CD8-positive, alpha-beta memory T cell (primary cell): ENCODE measurements at places on chromosomes 13 and 19.

- no peak for DNase-seq
These were observed 3.9 kb upstream of the GSK3A start for GRCh38 chr19:42246143-42246921.

DNA sequence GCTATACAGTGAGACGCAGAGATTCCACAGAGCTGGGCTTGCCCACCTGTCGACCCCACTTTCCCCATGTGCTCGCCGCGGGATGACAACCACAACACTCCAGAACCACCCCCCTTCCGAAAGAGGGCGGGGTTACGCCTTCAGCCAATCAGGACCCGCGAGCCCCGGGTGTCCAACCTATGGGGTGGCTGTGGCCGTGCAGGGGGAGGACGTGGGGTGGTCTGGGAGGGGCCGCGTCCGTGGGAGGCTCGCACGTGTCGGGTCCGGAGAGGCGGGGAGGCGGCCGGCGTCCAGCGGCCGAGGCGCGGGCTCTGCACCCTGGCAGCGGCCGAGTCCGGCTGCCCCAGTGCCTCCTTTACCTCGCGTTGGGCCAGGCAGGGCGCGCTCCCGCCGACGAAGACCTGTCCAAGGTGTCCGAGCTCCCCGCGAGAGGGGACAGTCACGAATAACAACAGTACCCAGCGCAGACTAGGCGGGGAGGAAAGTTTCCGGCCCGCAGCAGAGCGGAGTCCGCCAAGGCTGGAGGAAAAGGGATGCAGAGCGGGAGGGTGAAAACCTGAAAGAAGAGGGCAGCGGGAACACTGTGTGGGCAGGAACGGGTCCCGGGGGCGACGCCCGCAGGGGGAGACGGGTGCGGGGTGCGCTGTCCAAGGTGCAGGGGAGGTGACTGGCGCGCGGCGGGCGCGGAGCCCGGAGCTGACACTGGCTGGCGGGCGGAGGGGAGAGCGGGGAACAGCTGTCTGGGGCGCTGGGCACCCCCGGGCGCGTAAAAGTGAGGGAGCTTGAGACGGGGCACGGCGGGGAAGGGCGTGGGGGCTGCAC lies 911 bp downstream of the ENOX1 start:
- no peak for DNase-seq

DNA sequence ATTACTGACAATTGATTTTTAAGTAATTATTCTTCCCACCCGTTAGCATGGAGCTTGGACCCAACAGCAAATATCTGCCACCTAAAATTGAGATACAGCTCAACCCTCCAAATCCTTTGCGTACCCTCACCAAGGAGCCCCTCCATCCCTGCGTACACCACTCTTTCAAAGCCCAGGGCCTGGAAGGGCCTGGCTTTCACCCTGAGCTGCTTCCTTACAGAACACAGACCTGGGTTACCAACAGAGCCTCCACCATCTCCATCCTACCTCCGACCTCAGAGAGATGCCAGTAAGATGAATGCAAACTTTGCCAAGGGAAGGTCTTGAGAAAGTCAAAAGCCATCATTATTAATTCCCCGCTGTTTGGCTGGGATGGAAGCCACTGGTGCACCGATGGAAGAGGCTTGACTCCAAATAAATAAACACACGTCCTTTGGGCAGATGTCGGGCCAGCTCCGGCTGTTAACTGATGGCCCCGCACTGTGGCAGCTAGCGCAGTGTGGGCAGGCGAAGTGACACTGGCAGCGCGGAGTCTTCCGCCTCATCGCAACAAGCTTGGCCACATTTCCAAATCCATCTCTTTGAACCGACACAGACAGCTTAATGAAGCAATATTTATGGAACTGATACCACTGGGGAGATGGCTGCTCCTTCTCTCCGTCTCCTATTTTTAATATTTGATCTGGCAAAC lies 150.2 kb upstream of the VSTM2B start:
- DNase-seq, result no peak

- no peak for DNase-seq
These were observed 20.0 kb downstream of the ACP7 start for GRCh38 chr19:39104186-39104596.

- no peak for DNase-seq
These were observed 37.7 kb downstream of the ARHGEF7 start for GRCh38 chr13:111152844-111153243.

GRCh38 chr13:74074723-74075122 lies 59.5 kb downstream of the KLF12 start:
- DNase-seq, result no peak

- DNase-seq, result no peak
These were observed 3.3 kb upstream of the ZNF556 start for GRCh38 chr19:2863816-2864215.

GRCh38 chr13:112773601-112774447 lies 84.0 kb downstream of the ATP11A start:
- no peak for DNase-seq

GRCh38 chr19:41427647-41428480 lies 690 bp upstream of the B3GNT8 start:
- DNase-seq, result peak; percentile 71

GRCh38 chr13:61316647-61317046 lies 99.0 kb downstream of the PCDH20 start:
- DNase-seq, result no peak

DNA sequence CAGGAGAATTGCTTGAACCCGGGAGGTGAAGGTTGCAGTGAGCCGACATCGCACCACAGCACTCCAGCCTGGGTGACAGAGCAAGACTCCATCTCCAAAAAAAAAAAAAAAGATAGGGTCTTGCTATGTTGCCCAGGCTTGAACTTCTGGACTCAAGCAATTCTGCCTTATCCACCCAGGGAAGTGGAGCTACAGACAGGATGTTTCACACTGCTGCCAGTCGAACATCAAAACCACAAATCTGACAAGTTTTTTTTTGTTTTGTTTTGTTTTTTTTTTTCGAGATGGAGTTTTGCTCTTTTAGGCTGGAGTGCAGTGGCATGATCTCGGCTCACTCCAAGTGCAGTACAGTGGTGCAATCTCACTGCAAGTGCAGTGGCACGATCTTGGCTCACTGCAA lies 10.8 kb downstream of the XPO4 start:
- DNase-seq, result peak; percentile 22

DNA sequence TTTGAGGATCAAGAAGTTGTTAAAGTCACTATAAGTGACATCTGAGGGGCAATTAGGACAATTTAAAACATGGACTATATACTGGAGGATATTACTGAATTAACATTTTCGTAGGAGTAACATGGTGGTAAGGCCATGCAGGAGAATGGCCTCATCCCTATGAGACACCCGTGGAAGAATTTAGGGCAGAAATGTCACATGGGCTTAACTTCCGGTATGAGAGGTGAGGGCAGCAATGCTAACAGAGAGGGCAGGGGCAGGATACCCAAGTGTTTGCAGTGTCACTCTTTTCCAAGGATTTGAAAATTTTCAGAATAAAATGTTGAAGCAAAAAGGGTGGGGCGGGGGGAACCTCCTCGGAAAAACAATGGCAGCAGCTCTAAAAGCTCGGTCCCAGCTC lies 23.6 kb downstream of the RANBP3 start:
- DNase-seq, result no peak

DNA sequence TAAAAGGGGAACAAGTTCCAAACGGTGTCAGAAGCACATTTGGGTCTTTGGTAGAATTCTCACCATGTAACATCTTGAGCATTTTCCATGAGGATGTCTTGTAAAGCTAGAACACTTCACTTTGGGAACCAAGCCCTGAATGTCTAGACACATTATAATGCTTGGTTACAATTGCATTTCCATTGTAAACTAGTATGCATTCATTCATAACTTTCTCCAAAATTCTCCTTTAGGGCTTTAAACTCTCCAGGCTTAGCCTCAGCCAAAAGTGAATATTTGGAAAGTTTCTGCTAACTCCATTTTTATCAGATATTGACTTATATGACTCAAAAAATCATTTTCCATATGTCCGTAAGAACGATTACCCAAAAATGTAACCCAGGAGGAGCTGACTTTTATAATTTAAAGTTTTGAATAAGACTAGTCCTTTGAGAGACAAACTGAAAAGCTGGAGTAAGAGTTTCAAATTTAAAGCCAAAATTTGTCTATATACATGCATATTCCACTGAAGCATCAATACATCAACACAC lies 1170.4 kb downstream of the EFNB2 start:
- no peak for DNase-seq

DNA sequence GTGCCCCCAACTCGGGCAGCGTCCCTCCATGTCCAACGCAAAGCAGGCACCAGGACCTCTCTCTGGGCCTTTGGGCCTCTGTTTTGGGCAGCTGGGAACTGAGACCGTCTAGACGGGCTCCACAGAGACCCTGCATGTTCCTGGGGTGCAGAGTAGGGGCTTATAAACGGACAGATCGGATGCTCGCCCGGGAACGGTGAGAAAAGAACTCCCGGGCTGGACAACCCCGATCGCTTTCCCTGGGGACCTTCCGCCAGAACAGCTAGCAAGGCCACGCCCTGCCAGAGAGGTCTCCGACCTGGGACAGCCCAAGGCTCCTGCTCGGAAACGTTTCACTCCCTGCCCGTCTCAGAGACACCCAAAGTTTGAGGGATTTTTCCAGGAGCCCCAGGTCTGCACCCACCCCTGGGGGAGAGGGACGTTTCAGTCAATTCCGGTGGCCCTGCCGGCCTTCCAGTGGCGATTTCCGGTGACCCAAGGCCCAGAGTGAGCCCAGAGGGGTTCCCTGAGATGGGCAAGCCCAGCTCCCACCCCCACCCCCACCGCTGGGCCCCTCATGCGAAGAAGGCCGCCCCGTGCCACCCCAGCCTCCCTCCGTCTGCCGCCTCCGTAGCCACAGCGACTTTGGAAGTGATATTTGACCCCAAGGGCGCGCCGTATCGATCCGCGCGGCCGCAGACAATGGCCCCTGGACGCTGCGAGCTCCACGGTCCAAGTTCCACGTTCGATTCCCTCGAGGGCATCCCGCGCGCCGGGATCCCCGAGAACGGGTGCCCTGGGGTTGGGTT lies 1.7 kb downstream of the NR2F6 start:
- no peak for DNase-seq

GRCh38 chr19:28880735-28881401 lies 332.1 kb downstream of the UQCRFS1 start:
- no peak for DNase-seq

- DNase-seq, result no peak
These were observed 275.6 kb downstream of the DCLK1 start for GRCh38 chr13:35855531-35856019.

- no peak for DNase-seq
These were observed 6.2 kb downstream of the SULT2B1 start for GRCh38 chr19:48558018-48558684.

DNA sequence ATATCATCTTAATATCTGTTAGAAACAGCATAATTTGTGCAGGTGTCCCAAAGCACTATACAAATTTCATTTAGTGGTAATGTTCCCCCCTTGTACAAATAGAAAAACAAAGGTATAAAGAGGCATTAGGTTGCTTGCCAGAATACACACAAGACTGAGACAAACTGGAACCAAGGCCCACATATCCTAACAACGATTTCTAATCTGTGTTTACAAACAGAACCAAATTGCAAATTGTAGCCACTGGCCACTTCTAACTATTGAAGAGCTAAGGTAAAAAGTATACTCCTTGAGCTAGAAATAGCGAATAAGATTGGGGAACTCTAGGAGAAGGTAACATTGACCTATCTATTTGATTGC lies 526.1 kb downstream of the KLF12 start:
- no peak for DNase-seq

DNA sequence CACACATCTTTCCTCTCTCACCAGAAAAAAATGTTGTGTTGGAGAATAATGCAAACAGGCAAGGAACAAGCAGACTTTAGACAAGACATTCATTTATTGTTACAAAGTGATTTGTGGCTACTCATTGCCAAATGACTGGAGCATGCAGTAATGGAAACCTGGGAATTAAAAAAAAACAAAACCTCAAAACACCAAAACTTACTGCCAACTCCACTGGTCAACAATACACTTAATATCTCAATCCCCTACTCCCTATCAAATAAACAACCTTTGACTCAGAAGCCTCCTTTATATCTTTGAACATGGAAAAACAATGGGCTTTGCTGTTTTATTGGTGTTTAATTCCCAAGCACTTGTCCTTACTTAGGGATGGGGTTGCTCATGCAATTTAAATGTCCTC lies 112.8 kb downstream of the POSTN start:
- DNase-seq, result no peak

DNA sequence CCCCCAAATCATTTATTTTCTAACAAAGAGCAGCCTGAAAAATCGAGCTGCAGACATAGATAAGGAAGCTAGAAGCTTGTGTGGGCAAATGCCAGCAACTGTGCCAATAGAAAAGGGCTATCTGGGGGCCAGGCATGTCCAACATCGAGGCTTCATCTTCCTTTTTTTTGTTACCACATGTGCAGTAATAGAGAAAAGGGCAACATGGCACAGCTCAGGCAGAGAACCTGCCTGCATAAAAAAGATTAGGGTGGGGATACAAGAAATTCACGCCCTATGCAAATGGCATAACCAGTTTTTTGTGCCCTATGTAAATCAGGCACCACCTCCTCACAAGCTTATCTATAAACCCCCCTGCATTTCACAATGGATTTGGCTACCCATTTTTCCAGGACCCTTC lies 60.4 kb upstream of the ABCC4 start:
- no peak for DNase-seq

DNA sequence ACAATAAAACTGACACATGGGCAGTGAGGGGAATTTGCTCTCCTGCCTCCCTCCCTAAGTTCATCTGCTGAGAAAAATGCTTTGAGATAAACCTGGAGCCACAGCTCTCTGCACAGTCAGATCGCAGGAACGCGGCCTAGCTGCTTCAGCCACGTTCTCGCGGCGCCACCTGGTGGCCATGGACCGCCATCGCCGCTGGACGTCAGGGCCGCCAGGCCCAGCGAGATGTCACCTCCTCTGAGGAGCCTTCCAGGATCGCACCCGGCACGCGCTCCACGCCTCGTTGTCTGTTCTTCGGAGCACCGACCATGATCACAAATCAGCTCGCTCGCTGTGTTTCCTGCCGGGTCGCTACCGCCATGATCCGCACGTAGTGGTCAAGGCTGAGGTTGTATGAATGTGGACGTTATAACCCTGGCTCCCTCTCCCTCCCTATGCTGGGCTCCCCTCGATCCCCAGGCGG lies 20.6 kb upstream of the USP29 start:
- peak; percentile 25 for DNase-seq

GRCh38 chr13:73061473-73061872 lies 2.7 kb downstream of the KLF5 start:
- no peak for DNase-seq
